ENCODE measurements at places on chromosomes 16 and 17. TPM values are rescaled to one million over a fixed set of nuclear protein-coding genes. Genes with fewer than 3 reads are reported as not detected.
A peak's percentile ranks its signal among the peaks of the same experiment; 100 is the strongest.

GRCh38 chr16:10906914-10907756 lies 30.1 kb downstream of the CIITA start:
- DNase-seq = no peak

- DNase-seq = no peak
Measured at GRCh38 chr16:82990155-82990554, 363.4 kb downstream of the CDH13 start.

Gene PIK3R5
- total RNA-seq = 8.9 TPM

- DNase-seq = no peak
Measured at GRCh38 chr17:8029121-8029520, 9.7 kb upstream of the ALOX15B start.

Gene CCL22
- 0.74 TPM for total RNA-seq

DNA sequence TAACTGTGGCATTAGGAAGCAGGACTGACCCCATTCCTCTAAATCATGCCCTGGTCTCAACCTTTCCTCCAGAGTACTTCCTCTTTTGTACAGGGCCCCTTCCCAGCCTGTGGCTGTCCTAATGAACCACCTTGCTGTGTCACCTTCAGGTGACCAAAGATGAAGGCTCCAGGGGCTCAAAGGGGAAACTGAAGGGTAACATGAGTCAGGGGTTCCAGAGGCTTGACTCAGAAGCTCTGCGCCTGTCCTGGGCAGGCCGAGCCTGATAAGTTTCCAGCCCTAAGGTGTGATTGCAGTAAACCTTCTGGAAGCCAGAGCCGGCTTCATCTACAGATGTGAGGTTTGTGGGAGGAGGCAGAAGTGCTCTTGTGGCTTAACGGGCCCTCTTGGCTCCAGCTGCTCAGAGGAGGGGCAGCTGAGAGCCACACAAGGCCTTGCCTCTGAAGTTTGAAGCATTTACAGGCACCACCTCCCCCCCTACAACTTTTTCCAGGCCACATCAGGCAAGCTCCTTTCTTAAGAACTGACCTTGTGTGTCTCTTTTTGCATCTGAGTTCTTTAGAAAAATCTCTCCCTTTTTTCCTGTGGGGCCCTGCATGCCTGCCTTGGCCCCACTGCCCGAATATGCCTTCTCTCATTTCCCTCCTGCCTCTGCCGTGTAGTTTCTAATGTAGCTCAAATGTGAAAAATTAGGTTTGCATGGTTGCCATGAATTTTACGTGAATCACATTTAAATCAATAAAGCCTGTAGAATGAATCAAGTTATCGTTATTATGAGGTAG lies 149.9 kb downstream of the CLEC16A start:
- peak; percentile 50 for DNase-seq
